ENCODE measurements at places on chromosomes 11 and 22. TPM values are rescaled to one million over a fixed set of nuclear protein-coding genes. Genes with fewer than 3 reads are reported as not detected.
A peak's percentile ranks its signal among the peaks of the same experiment; 100 is the strongest.

DNA sequence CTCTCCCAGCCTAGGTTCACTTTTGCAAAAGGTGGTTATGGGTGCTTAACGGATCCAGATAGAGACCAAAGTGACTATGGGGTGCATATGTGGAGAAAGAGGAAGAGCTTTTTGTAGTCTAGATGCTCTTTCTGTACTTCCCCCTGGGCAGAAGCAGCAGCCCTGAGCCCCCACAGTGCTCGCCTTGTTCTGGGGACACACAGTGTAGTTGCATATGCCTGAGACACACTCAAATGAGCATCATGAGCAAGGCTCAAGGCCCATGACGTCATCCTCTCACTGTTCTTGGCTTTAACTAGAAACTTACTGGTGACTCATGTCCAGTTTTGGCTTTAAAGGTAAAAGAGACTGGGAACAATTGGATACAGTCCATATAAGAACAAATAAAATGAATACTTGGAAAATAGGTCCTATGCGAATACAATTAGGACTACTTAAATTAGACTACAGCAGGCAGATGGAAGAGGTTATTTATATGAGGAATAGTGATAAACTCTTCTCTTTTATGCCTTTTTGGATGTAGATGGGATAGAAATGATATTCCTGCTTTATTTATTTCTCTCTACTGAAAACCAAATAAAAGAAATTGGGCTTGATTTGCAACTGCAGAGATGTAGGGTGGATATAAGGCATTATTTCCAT is 20.1 kb upstream of the PEX26 start:
- H3K4me3 ChIP-seq = no peak overlapping the region
- H3K4me1 ChIP-seq = no peaks in the 10 kb centered on the region
- H3K27me3 ChIP-seq = peaks cover 4% of the 10 kb centered on the region
- DNase-seq = no peak

- H3K27me3 ChIP-seq = peaks cover 12% of the 10 kb centered on the region
- peaks cover 10% of the 10 kb centered on the region for H3K4me1 ChIP-seq
- H3K4me3 ChIP-seq = no peak overlapping the region
- H3K27ac ChIP-seq = no peak overlapping the region
Observed at GRCh38 chr11:45182902-45183301, 36.5 kb downstream of the PRDM11 start.

PGR gene
- not detected for polyA plus RNA-seq

DNA sequence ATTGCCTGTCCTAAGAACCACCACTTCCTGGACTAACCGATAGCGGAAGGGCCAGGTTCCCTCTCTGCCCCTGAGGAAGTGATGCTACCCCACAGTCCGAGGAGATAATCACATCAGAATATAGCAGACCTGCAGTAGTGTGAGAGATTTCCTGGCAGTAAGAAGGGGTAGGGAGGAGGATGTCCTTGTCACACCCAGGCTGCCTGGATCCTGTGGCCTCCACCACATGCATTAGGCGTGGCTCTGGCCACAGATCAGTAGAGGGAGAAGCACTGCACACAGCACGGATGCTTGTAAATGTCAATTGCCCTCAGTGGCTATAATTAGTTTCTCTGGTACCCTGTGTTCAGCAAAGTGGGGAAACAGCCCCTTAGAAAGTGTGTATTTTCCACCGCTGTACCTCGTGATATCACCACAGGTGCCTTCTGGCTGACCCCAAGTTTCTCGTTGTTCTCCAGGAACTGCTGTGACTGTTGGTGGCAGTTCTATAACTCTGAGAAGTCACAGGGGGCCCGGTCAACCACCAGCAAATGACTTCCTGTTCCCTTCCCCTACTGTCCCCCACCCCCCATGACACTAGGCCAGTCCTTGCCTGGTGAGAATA is 61.8 kb downstream of the UBASH3B start:
- peak overlapping the region; percentile 89 for H3K27ac ChIP-seq
- H3K36me3 ChIP-seq = peaks cover 8% of the 10 kb centered on the region
- H3K27me3 ChIP-seq = peaks cover 8% of the 10 kb centered on the region
- H3K4me1 ChIP-seq = peaks cover 63% of the 10 kb centered on the region

GRCh38 chr11:134956450-134957210 is 544.6 kb upstream of the B3GAT1 start:
- H3K36me3 ChIP-seq = no peaks in the 10 kb centered on the region
- DNase-seq = no peak
- H3K27ac ChIP-seq = no peak overlapping the region

GRCh38 chr11:1207401-1208143 is 15.3 kb upstream of the MUC5B start:
- H3K4me3 ChIP-seq = no peak overlapping the region
- no peak overlapping the region for H3K27ac ChIP-seq
- peaks cover 3% of the 10 kb centered on the region for H3K27me3 ChIP-seq
- H3K36me3 ChIP-seq = peaks cover 5% of the 10 kb centered on the region
- DNase-seq = no peak

TTC36 gene
- polyA plus RNA-seq = 0.50 TPM

GPR83 gene
- not detected for polyA plus RNA-seq

KCTD14 gene
- polyA plus RNA-seq = 0.82 TPM

DNA sequence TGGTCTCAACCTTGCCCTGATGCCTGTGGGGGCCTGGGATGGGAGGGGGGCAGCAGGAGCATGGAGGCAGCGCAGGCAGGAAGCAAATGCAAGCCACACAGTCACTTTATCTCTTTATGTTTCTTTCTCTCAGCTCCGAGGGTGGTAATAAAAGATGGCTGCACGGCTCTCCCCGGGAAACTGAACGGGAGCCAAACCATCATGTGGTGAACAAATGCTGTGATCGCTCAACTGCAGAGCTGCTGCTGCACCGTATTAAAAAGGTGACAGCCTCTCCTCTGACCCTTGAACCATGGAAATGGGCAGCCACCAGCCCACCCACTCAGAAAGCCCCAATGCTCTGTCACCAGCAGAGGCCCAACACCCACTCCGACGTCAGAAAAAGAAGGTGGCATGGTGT is 110.0 kb downstream of the TIMP3 start:
- H3K4me1 ChIP-seq = no peaks in the 10 kb centered on the region
- H3K27ac ChIP-seq = no peak overlapping the region
- DNase-seq = no peak
- H3K27me3 ChIP-seq = peaks cover 6% of the 10 kb centered on the region
- no peaks in the 10 kb centered on the region for H3K36me3 ChIP-seq

SAA4 gene
- not detected for polyA plus RNA-seq

DNA sequence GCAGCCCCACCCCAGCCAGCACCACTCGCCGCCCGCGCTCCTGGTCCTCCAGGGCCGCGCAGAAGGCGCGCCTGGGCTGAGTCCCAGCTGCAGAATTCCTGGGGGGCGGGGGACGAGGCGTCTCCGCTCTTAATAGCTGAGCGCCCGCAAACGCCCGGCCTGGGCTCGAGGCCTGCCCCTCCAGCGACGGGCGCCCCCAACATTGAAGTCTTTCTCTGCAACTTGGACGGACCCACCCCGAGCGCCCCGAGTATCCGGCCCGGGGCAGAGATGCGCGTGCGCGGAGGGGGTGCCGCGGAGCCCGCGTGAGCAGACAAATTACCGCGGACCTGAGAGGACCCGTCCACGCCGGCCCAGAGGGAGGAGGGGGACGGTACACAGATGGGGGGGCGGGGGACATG is 6.7 kb upstream of the SYT7 start:
- H3K4me3 ChIP-seq = peak overlapping the region; percentile 25
- H3K4me1 ChIP-seq = peaks cover 11% of the 10 kb centered on the region
- H3K36me3 ChIP-seq = no peaks in the 10 kb centered on the region
- peaks cover 7% of the 10 kb centered on the region for H3K27me3 ChIP-seq
- peak; percentile 29 for DNase-seq

GRCh38 chr22:41842996-41843970 is 10.4 kb downstream of the SREBF2 start:
- no peak overlapping the region for H3K4me3 ChIP-seq
- H3K27ac ChIP-seq = no peak overlapping the region
- peaks cover 62% of the 10 kb centered on the region for H3K4me1 ChIP-seq
- H3K27me3 ChIP-seq = peaks cover 2% of the 10 kb centered on the region
- H3K36me3 ChIP-seq = peaks cover under 1% of the 10 kb centered on the region
- DNase-seq = no peak

NECTIN1 gene
- polyA plus RNA-seq = 0.52 TPM

MMP20 gene
- not detected for polyA plus RNA-seq

- H3K36me3 ChIP-seq = no peaks in the 10 kb centered on the region
- DNase-seq = no peak
- no peaks in the 10 kb centered on the region for H3K4me1 ChIP-seq
- no peak overlapping the region for H3K27ac ChIP-seq
- H3K4me3 ChIP-seq = no peak overlapping the region
- H3K27me3 ChIP-seq = peaks cover 4% of the 10 kb centered on the region
Observed at GRCh38 chr11:58471892-58472291, 29.9 kb upstream of the OR5B12 start.

DNA sequence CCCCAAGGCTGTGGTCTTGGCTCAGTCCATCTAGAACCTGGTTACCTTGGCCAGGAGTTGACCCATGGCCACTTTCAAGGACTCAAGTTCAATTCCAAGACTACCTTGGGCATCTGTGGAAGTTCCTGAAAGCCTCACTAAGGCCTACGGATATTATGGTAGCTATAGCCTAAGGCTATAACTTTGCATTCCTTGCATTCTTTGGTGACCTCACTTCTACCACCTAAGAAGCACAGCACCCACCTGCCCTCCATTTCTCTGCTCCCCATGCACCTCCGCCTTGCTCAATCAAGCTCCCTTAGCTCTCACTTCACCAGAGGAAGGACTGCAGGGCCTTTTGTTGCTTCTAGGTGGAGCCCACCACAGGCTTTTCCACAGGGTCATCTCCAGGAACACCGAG is 50.3 kb upstream of the GALNT18 start:
- no peaks in the 10 kb centered on the region for H3K36me3 ChIP-seq
- no peak overlapping the region for H3K4me3 ChIP-seq
- no peaks in the 10 kb centered on the region for H3K27me3 ChIP-seq
- DNase-seq = no peak
- H3K27ac ChIP-seq = no peak overlapping the region
- no peaks in the 10 kb centered on the region for H3K4me1 ChIP-seq

MMP10 gene
- not detected for polyA plus RNA-seq

- no peak overlapping the region for H3K27ac ChIP-seq
- no peaks in the 10 kb centered on the region for H3K27me3 ChIP-seq
- H3K4me1 ChIP-seq = no peaks in the 10 kb centered on the region
- H3K4me3 ChIP-seq = no peak overlapping the region
- no peak for DNase-seq
Observed at GRCh38 chr11:101397979-101398378, 185.8 kb downstream of the TRPC6 start.

DNA sequence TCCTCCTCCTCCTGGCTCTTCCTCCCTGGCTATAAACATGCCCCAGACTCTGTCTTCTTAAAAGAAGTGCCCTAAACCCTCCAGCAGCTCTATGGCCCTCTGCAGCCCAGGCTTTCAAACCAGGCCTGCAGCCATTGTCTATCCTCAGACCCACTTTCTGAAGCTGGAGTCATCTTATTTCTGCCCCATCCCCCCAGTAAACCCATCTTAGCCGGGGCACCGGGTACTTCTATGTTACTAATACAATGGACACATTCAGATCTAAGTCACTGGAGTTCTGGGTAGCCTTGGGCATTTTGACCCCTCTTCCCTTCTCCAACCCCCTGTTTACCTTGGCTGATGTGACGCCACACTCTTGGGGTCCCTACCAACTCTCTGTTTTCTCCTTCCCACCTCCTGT is 29.7 kb upstream of the CACNG2 start:
- no peaks in the 10 kb centered on the region for H3K4me1 ChIP-seq
- DNase-seq = no peak
- H3K27me3 ChIP-seq = peaks cover 5% of the 10 kb centered on the region
- H3K27ac ChIP-seq = no peak overlapping the region
- H3K36me3 ChIP-seq = no peaks in the 10 kb centered on the region
- no peak overlapping the region for H3K4me3 ChIP-seq

- no peak overlapping the region for H3K27ac ChIP-seq
- no peaks in the 10 kb centered on the region for H3K27me3 ChIP-seq
- no peak overlapping the region for H3K4me3 ChIP-seq
- peaks cover 1% of the 10 kb centered on the region for H3K4me1 ChIP-seq
- H3K36me3 ChIP-seq = no peaks in the 10 kb centered on the region
Observed at GRCh38 chr11:75896843-75897419, 81.9 kb downstream of the UVRAG start.

DNA sequence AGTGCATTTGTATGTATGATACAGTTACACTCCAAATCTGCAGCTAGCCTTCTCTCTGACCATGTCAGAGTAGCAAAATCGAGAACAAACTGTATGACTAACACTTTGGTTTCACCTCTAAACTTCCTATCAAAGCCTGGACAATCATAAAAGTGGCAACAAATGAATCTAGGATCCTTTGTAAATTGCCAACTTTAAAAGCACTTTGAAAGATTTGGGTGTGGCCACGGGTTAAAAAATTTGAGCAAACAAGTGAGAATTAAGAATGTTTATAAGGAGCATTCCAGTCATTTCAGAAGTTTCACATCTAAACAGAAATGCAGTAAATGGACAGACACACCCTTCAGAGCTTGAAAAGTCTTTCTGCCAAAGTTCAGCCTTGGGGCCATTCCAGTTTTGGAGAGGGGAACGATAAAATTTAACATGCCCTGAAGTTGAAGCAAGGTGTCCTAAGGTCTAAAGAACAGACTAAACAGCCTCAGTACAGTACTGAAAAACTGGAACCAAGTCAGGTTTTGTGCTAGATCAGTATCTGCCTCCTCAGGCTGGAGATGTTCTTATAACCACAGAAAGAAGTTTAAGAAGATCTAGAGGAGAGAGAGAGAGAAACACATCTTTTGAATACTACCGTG is 181.9 kb upstream of the BDNF start:
- no peaks in the 10 kb centered on the region for H3K27me3 ChIP-seq
- no peak for DNase-seq
- H3K4me3 ChIP-seq = no peak overlapping the region
- no peak overlapping the region for H3K27ac ChIP-seq
- no peaks in the 10 kb centered on the region for H3K4me1 ChIP-seq

KRTAP5-10 gene
- not detected for polyA plus RNA-seq

DNA sequence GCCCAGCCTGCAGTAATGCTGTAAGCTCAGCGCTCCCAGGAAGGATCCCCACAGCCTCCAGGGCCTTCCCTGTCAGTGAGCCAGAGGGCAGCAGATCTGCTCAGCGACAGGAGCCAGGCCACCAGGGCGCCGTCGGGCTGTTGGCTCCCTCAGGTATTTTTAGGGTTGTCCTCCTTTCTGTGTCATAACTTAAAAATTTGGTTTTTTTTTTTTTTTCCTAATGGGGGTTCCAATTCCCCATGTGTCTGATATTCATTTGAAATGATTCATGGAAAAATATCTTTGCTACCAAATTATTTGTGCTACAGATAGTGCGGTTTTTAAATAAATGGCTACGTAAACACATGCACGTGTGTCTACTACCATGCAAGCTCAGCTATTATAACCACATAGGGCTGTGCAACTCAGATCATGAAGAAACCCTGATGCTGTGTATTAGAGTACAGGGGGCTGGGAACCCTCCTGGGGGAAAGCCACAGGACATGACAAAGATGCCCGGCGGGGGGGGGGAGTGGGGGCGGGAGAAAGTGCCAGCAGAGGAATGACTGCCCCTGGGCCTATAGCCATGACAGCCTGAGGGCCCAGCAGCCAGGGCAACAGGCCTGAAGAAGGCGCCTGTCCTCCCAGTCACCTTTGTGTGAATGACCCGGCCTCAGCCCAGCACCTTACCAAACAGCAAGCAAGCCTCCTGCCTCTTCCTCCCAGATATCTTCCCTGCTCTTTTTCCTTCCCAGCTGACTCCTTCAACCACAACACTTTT is 89.3 kb downstream of the NAT10 start:
- H3K27me3 ChIP-seq = peaks cover 2% of the 10 kb centered on the region
- H3K4me3 ChIP-seq = no peak overlapping the region
- H3K4me1 ChIP-seq = peaks cover 25% of the 10 kb centered on the region
- H3K27ac ChIP-seq = no peak overlapping the region
- DNase-seq = no peak
- no peaks in the 10 kb centered on the region for H3K36me3 ChIP-seq

- H3K27ac ChIP-seq = no peak overlapping the region
- no peaks in the 10 kb centered on the region for H3K4me1 ChIP-seq
- no peaks in the 10 kb centered on the region for H3K36me3 ChIP-seq
- H3K27me3 ChIP-seq = peaks cover 5% of the 10 kb centered on the region
Observed at GRCh38 chr11:125990244-125990643, 44.4 kb downstream of the VSIG10L2 start.
